CD4-positive, alpha-beta T cell treated with Interleukin-2 at 100 ng/mL for 4 hours (primary cell): ENCODE measurements at places on chromosomes 7 and 10.

- DNase-seq: no peak
Measured at GRCh38 chr10:69445041-69445440, 6.2 kb upstream of the TSPAN15 start.

DNA sequence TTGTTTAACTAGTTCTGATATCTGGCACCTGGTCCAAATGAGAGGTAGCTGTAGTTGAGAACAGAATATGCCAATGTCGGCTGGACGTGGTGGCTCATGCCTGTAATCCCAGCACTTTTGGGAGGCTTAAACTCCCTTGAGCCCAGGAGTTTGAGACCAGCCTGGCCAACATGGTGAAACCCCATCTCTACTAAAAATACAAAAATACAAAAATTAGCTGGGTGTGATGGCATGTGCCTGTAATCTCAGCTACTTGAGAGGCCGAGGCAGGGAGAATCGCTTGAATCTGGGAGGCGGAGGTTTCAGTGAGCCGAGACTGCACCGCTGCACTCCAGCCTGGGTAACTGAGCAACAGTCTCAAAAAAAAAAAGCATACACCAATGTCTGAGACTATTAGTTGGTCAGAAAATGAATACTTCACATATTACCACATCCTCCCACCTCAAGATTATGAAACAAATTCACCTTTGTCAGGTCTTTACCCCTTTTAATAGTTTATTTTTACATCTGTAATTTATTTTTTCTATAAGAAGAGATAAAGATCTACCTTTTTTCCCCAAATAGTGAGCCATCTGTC, 38.8 kb downstream of the EPC1 start:
- peak; percentile 13 for DNase-seq

GRCh38 chr10:34137201-34137600, 677.9 kb downstream of the PARD3 start:
- DNase-seq: no peak

DNA sequence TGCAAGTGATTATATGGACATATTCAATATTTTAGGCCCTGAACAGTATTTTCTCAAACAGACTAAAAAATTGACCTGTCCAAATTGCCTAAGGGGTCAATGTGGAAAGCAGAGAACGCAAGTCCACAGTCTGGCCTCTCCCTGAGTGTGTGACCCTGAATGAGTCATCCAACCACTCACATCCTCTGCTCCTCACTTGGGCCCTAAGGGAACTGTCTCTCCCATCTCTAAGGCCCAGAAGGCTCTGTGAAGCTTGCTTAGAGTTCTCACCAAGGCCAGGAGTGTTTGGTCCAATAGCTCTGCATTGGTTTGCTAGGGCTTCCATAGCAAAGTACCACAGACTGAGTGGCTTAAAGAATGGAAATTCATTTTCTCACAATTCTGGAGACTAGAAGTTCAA, 155.1 kb downstream of the LSM5 start:
- DNase-seq: no peak

DNA sequence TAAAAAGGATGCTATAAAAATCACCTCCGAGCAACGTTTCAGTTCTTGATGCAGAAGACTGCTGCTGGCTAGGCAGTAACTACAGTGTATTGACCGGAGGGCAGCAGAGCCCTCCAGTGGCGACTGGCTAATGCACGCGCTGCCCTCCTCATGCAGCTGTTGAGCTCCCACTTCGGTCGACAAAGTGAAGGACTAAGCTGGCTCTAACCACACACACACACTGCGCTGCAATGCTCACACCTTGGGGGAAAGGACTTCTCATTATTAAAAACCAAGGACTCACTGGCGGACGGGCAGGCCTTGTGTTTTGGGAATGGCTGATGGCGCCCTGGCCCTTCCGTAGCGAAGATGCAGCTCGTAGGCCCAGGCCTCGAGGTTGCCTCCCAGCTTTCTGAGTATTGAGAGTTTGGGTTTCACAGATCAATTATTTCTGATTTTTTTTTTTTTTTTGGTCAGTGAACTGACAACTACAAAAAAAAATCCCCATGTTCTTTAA, 120.9 kb upstream of the DIP2C start:
- DNase-seq: no peak

- DNase-seq: peak; percentile 13
Measured at GRCh38 chr7:151382079-151382885, 27.6 kb downstream of the WDR86 start.

DNA sequence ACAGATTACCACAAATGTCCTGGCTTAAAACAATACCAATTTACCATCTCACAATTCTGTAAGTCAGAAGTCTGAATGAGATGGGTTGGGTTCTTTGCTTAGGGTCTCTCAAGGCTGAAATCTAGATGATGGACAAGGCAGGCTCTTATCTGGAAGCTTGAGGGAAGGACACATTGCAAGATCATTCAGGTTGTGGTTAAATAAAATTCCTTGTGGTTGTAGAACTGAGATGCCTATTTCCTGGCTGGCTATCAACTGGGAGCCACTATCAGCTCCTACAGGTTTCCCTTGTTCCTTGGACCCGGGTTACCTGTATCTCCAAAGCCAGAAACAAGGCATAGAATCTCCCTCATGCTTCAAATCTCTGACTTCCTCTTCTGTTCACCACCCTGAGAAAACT, 148.4 kb downstream of the MDFIC start:
- DNase-seq: no peak

- no peak for DNase-seq
Measured at GRCh38 chr10:87750817-87751216, 67.2 kb downstream of the ATAD1 start.

GRCh38 chr10:1734288-1734687, 3.0 kb downstream of the ADARB2 start:
- no peak for DNase-seq

DNA sequence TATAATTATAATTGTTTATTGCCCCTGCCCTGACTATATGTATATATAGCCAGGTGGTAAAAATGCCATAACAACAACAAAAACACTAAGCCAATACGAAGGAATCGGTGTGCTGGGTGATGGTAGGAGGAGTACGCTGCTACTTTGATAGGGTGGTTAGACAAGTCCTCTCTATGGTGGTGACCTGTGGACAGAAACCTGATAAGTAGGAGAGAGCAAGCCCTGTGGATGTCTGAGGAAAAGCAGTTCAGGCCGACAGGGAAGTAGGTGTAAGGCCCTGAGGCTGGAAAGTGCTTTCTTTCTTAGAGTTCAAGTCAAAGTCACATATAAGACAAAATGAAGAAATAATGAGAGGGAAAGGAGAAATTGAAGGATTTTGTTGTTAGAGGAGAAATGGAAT, 823.8 kb upstream of the CELF2 start:
- no peak for DNase-seq

DNA sequence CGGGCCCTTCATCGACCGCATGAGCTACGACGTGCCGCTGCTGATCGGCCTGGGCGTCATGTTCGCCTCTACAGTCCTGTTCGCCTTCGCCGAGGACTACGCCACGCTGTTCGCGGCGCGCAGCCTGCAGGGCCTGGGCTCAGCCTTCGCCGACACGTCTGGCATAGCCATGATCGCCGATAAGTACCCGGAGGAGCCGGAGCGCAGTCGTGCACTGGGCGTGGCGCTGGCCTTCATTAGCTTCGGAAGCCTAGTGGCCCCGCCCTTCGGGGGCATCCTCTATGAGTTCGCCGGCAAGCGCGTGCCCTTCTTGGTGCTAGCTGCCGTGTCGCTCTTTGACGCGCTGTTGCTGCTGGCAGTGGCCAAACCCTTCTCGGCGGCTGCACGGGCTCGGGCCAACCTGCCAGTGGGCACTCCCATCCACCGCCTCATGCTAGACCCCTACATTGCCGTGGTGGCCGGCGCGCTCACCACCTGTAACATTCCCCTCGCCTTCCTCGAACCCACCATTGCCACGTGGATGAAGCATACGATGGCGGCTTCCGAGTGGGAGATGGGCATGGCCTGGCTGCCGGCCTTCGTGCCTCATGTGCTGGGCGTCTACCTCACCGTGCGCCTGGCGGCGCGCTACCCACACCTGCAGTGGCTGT, 1.2 kb downstream of the SLC18A3 start:
- DNase-seq: no peak

GRCh38 chr7:19144661-19145433, at the start of gene FERD3L:
Gene FERD3L (minus strand): TSS chr7:19145421. CDS start chr7:19145362, 59 bp downstream.
- DNase-seq: no peak

- DNase-seq: no peak
Measured at GRCh38 chr7:140245611-140246105, 68.9 kb upstream of the KDM7A start.

DNA sequence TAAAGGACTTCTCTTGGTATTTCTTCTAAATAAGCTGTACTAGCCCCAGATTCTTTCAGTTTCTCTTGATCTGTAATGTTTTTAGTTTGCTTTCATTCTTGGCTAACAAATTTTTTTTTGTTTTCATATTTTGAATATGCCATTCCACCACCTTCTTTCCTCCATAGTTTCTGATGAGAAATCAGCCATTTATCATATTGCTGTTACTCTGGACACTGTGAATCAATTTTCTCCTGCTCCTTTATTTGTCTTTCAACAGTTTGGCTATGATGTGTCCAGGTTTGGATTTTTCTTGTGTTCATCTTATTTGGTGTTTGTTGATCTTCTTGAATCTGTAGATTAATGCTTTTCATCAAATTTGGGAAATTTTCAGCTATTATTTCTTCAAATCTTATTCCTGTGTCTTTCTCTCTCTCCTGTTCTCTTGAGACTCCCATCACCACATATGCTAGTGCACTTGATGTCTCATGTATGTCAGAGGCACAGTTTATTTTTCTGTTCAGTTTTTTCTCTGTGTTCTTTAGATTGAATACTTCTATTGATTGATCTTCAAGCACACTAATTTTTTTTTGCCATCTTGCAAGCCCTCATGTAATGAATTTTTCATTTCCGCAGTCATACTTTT, 15.0 kb downstream of the ELFN1 start:
- DNase-seq: no peak

GRCh38 chr7:41232086-41232485, 470.8 kb downstream of the INHBA start:
- no peak for DNase-seq

- DNase-seq: no peak
Measured at GRCh38 chr7:114554781-114555537, 140.3 kb downstream of the FOXP2 start.

- DNase-seq: no peak
Measured at GRCh38 chr10:111435871-111436270, 359.0 kb downstream of the ADRA2A start.

DNA sequence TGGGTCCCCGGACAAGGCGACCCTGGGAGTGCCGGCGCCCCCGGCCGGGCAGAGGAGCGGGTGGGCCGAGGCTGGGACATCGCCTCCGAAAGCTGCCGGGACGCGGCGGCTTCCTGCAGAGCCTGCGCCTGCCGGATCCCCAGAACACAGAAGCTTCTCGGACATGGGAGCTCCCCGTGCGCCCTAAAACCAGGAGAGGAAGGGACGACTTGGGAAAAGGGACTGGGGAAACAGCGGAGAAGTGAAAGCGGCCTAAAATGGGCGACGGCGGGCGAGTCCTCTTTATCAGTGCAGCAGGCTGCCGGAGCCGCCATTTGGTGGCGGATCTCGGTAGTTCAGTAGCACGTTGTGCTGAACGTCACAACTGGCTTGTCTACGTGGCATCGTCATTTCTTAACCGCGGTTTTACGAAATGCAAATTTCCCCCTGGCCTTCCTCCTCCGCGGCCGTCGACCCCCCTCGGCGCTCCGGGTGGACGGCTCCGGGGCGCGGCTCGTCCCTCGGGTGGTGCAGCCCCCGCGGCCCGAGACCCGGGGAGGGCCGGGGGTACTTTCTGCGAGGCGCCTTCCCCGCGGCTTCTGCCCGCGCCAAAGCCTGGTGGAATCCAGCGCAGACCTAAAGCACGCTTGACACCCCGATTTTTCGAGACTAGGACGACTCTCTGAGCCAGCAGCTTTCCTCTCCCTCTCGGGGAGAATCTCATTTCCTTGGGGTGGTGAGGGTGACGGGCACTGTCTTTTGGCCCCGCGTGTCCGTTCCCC, 9.9 kb upstream of the SPAG6 start:
- DNase-seq: peak; percentile 72

GRCh38 chr10:118106426-118106825, 59.7 kb upstream of the RAB11FIP2 start:
- peak; percentile 6 for DNase-seq

- peak; percentile 33 for DNase-seq
Measured at GRCh38 chr10:23158370-23158769, 33.7 kb upstream of the PTF1A start.

DNA sequence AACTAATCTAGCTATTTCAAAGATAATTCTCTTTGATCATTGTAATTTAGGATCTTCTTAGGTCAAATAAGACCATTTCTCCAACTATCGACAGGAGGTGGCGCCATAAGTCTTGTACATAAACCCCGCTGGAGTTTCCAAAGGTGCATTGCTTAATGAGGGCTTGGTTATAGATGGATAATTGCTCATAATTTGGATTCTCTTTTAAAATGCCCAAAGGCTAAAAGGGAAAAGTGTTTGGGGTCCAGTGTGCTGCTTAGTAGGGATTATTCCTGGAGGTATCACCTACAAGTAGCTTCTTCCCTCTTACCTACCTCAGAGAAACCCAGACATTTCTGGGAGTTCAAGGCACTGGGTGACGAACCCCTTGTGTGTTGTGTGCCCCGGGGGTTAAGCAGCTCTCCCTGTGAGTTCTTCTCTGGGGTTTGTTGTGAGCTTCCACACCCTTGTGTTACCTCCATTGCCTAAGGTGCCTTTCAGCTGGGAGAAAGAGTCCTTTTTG, 75.2 kb downstream of the PAXIP1 start:
- DNase-seq: peak; percentile 83
